NCI-H524 treated with DMSO at 0.1 percent for 48 hours (cell line): ENCODE measurements at places on chromosomes 2 and 18.

- no peak for DNase-seq
Measured at GRCh38 chr2:10407841-10408648, 40.1 kb downstream of the ODC1 start.

DNA sequence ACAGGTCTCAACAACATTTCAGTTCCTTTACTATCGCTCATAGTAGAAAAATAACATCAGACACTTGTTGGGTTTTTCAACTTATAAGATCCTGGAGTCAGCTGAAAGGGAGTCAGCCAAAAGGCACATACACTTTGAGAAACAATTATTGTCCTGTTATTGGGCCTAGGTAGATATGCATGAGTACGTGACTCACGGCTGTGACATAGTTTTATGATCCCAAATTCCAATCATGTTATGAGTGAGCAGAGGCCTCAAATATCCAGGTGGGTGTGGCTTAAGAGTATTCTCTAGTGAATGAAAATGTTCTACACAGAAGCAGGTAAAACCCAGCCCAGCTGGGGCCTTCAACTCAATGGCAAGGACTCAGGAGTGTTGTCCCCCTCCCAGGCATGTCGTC is 27.2 kb downstream of the SERPINB8 start:
- no peak for DNase-seq

DNA sequence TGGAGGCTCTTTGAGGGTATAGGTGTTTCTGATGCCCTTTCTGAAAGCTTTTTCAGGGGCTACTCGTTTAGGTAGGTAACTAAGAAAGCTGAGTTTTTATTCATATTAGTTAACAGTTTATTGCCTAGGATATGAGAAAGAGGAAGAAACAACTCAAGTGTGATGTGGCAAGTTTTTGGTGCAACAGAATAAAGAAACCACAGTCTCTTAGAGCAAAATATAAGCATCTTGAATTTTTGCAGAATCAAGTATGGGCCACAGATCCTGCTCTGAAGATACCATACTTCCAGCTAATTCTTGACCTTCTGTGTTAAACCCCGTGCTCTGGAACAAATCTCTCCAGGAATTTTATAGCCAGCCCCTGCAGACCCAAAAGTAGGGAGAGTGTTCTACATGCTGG is 147.7 kb upstream of the SLC1A4 start:
- DNase-seq: no peak

DNA sequence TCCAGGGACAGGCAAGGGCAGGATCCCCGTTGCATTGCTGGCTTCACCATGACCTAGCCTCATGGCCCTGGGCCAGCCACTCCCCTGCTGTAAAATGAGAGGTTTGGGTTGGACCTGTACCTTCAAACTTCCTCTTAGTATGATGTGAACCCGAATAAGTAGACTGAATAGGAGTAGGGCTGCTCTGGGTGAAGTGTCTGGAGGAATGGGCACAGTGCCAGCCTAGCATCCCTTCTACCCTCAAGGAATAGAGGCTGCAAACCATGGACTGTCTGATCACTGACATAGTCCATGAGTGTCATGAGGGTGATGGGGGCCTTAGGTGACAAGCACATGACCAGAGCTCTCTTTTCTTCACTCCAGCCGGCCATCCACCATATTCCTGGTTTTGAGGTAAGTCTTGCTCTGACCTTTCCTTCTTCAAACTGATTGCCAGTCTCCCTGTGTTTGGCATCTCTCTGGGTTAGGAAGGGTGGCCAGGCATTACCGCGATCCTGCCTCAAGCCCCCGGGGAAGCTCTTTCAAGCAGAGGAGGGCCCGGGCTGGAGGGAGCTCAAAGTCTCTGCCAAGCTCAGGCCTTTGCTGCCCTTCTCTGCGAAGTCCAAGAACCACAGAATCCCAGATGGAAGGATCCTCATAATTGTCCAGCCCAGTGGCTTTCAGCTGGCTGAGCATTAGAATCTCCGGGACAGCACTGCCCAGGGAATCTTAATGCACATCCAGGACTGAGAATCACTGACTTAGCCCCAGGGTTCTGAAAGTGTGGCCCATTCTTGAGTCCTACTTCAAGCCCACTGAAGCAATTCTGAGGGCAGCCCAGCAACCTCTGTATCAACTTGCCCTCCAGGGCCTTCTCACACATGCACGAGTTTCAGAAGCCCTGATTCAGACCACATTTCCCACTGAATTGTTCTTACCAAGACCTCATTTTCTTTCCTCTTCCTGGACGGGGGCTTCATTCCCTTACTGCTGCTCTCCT is 148.1 kb downstream of the DYSF start:
- DNase-seq: no peak

- no peak for DNase-seq
Measured at GRCh38 chr2:196719110-196719872, 79.8 kb downstream of the CCDC150 start.

DNA sequence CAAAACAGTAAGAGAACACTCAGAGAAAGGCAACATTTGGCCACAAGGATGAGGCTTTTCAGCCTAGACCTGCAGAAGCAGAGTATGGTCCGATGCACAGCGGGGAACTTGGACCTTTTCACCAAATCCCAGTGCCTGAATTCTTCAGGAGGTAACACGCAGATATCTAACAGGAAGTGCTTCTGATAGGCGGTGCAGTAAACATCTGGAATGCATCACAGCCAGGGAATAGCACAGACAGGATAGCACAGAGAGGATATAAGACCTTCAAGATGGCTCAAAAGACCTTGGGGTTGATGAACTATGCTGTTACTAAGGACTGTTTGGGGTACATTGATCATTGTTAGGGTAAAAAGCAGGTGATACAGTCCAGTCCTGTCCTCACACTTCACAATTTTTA is 1.7 kb downstream of the TMEM127 start:
- no peak for DNase-seq

DNA sequence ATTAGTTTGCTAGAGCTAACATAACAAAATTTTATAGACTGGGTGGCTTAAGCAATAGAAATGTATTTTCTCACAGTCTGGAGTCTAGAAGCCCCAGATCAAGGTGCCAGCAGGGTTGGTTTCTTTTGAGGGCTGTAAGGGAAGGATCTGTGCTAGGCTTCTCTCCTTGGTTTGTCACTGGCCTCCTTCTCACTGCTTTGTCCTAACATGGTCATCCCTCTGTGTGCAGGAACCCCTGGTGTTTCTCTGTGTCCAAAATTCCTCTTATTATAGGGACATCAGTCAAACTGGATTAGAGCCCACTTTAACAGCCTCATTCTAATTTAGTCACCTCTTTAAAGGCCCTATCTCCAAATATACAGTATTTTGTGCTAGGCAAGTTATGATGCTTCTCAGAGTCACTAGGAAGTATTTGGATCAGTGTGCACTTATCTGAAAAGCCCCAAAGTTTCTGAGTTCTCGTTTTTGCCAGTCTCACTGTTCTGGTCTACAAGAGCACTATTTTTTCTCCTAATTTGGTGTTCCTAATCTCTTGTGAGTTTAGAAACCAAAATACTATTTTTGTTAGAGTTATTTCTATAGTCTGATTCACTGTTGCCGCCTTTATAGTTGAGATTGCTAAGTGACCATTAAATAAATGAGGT is 29.0 kb downstream of the ZC3H6 start:
- no peak for DNase-seq

GRCh38 chr2:238574490-238575271 is 148.0 kb downstream of the ASB1 start:
- no peak for DNase-seq

DNA sequence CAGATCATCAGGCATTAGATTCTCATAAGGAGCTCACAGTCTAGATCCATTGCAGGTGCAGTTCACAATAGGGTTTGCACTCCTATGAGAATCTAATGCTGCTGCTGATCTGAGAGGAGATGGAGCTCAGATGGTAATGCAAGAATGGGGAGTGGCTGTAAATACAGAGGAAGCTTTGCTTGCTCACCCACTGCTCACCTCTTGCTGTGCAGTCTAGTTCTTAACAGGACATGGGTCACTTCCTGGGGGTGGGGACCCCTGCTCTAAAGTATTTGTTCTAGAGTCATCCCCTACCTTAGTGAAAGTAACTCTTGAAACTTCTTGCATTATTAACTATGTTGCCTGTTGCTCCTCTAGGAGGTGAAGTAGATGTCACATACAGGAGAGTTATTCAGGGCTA is 171.3 kb upstream of the PARD3B start:
- DNase-seq: no peak

DNA sequence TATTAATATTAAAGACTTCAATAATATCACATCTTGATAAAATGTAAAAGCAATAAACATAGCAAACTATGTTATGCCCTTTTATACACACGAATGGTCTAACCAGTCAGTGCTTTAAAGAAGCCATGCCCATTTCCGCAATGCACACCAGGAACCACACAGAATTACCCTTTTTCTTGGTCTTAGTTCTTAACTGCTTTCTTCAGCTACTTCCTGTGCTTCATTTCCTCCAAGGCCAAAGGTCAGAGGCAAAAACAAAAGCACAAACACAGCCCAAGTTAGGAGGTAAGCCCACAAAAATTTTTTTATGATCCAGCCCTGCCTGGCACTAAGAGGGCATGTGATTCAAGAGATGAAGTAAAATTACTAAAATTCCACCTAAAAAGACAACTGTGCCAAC is 267.2 kb downstream of the FBXO15 start:
- DNase-seq: no peak

GRCh38 chr2:167785606-167786216 is 461.7 kb downstream of the STK39 start:
- DNase-seq: no peak

DNA sequence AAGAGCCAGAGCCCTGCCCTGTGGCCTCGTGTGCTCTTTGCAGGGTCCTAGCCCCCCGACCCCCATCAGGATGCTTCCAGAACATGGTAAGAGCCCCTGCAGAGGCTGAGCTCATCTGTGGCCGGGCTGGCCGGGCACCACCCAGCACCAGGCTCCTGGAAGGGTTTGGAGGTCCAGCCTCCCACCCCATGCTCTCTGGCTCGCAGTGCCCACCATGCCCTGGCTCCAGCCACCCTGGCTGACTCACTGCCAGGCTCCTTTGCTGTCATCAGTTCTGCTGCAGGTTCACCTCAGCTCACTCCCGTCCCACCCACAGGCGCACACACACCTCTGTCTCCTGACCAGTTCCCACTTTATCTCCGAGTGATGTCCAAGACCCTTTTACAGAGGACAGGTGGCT is 37.5 kb downstream of the EIF4E2 start:
- DNase-seq: no peak

DNA sequence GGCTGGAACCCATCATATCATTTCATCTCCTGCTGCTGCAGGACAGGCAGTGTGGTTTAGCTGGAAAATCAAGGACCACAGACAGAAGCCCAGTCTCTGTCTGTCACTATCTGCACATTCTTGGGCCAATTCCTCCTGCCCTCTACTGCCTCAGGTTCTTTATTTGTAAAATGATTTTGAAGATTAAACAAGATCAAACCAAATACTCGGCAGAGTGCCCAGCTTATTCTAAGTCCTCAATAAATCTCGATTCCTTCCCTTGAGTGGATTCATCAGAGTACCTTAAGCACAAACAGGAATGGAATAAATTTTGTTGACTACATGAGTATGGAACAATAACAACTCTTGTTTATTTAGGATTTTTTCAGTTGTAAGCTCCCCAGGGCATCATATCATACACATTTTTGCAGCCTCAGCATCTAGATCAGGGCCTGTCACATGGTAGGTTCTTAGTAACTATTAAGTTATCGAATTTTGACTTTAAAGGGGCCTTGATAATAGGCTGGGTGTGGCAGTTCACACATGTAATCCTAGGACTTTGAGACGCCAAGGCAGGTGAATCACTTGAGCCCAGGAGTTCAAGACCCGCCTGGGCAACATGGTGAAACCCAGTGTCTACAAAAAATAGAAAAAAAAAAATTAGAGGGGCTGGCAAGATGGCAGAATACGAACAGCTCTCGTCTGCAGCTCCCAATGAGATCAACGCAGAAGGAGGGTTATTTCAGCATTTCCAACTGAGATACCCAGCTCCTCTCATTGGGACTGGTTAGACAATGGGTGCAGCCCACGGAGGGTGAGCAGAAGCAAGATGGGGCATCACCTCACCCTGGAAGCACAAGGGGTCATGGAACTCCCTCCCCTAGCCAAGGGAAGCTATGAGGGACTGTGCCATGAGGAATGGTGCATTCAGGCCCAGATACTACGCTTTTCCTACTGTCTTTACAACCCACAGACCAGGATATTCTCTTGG is 11.1 kb downstream of the RHOB start:
- no peak for DNase-seq

DNA sequence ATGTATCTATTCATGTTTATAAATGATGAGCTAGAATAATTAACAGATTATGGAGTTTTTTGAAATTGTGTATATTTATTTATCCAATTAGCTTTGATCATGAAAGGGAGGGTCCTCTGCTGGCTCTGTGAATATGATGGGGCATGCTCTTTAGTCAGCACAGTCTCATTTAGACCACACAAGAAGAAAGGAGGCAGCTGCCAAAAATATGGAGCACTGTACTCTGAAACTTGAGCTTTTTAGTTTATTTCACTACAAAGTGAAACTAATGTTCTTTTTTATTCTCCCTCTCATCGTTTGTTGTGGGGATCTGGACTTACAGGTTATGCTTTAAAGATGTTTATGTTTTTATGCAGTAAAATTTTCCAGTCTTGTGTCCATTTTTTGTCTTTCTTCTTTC is 266.9 kb upstream of the GULP1 start:
- DNase-seq: no peak

- DNase-seq: no peak
Measured at GRCh38 chr2:62224976-62225375, 29.1 kb downstream of the B3GNT2 start.

DNA sequence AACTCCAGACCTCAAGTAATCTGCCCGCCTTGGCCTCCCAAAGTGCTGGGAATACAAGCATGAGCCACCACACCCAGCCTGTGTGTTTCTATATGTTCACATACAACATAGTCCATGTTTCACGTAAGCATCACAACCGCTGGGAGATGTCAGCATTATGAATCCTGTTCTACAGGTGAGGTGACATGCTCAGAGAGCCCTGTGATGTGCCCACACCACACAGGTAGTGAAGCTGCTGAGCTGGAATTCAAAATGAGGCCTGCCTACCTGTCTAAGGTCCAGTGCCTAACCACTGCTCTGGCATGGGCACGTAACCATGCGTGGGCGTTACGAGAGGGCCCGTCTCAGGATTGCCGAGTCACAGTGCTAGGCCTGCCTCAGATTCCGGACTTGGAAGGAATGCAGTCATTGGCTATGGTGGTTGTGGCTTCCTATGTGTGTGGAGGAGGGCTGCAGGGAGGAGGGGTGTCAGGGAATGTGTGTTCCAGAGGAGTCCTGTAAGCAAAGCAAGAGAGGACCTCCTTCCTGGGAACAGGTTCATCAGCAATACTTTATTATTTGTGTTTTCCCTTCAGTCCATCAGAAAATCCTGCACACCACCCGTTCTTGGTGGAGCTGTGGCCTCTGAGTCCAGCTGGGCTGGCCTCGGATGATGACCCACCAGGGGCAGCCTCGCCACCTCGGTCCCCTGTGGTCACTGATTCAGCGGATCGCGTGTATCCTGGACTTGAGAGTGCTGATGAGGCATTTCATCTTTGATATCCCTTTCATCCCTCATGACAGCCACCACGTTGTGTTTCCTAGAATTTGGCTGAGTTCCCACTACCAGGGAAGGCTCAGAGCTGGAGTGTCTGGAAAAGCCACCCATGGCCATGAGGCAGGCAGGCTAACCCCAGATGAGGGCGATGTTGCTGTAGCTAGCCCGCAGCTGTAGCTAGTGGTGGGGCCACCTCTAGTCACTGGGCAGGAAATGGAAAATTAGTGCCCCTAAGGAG is 31.1 kb downstream of the HK2 start:
- DNase-seq: no peak
